Upper lobe of left lung (tissue), 6 donors: ENCODE measurements at places on chromosomes 12 and 14.

- DNase-seq: no peak
- H3K4me3 ChIP-seq: no peak overlapping the region
- H3K36me3 ChIP-seq: no peaks in the 10 kb centered on the region
- no peaks in the 10 kb centered on the region for H3K4me1 ChIP-seq
Observed at GRCh38 chr12:71449373-71450070, 9.9 kb downstream of the LGR5 start.

GRCh38 chr14:68824517-68825347 is 31.9 kb upstream of the ZFP36L1 start:
- H3K27ac ChIP-seq: no peak overlapping the region
- H3K36me3 ChIP-seq: no peaks in the 10 kb centered on the region
- H3K27me3 ChIP-seq: no peaks in the 10 kb centered on the region
- peaks cover 5% of the 10 kb centered on the region for H3K4me1 ChIP-seq
- H3K4me3 ChIP-seq: no peak overlapping the region
- peak; percentile 75 for DNase-seq

DNA sequence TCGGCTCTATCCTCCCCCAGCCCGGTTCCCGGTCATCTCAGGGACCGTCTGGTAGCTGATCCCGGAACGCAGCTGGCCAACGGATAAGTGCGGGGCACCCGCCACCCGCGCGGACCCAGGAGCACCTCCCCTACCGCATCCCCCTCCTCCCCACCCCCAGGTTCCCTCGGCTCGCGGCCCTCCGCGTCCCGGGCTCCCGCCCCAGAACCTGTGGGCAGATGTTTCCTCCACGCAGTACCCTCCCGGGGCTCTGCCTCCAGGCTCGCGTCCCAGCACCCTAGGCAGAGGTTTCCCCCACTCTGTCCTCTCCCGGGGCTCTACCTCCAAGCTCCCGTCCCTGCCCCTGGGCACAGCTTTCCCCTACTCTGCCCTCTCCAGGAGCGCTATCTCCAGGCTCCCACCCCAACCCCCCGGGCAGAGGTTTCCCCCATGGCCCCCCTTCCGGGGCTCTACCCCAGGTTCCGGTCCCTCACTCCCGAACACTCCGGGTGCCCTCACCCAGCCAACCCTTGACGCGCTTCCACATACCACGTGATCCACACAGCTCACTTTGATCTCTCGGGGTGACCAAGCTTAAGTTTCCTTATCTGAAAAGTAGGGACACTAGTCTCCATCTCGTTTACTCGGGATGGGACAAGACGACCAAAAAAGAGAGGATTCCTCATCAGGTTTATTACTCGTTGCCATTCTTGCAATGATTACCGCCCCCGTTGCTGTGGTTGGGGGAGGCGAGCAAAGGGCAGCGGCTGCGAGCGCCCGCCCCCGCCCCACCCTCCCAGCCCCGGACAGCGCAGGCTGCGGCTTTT is at the start of gene CCDC38:
Gene CCDC38 (minus strand): TSS at position 91 of the 806 bp plus-strand sequence. CDS start 6,105 bp downstream, outside the sequence.
- no peaks in the 10 kb centered on the region for H3K36me3 ChIP-seq
- no peaks in the 10 kb centered on the region for H3K27me3 ChIP-seq
- H3K4me1 ChIP-seq: peaks cover 7% of the 10 kb centered on the region

GRCh38 chr12:10119066-10119465 is 10.9 kb downstream of the CLEC7A start:
- DNase-seq: no peak
- no peaks in the 10 kb centered on the region for H3K36me3 ChIP-seq
- H3K4me3 ChIP-seq: no peak overlapping the region
- no peaks in the 10 kb centered on the region for H3K27me3 ChIP-seq

DNA sequence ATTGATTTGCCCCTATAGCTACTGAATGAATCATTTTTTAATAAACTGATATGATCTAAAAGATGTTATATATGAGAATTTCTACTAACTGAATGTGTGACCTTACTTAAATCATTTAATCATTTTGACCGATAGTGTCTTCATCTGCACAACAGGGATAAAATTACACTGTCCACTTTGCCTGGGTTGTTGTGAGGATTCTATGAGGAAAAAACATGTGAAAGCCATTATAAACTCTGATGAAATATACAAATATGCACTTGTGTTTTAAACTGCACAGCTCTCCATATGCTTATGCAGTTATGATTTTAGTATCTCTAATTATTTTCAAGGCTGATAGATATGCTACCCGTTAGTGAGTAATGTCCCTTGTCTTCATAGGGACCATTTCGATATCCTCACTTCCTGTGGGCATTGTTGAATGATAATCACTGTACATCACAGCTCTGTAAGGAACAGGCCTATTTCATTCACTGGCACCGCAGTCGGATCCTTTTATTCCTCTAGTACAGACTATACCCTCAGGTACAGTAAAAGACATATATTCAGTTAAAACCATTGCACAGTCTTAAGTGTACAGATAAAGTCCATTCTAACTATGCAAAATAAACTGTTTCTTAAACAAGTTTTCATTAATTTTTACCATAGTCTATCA is 88.7 kb upstream of the RAP1B start:
- no peaks in the 10 kb centered on the region for H3K36me3 ChIP-seq
- H3K27me3 ChIP-seq: no peaks in the 10 kb centered on the region
- no peak overlapping the region for H3K27ac ChIP-seq
- H3K4me3 ChIP-seq: no peak overlapping the region
- DNase-seq: no peak
- no peaks in the 10 kb centered on the region for H3K4me1 ChIP-seq

- H3K27ac ChIP-seq: no peak overlapping the region
- no peaks in the 10 kb centered on the region for H3K4me1 ChIP-seq
- peak; percentile 3 for DNase-seq
- H3K36me3 ChIP-seq: no peaks in the 10 kb centered on the region
- no peak overlapping the region for H3K4me3 ChIP-seq
- no peaks in the 10 kb centered on the region for H3K27me3 ChIP-seq
Observed at GRCh38 chr14:95045836-95046430, 111.4 kb downstream of the DICER1 start.

DNA sequence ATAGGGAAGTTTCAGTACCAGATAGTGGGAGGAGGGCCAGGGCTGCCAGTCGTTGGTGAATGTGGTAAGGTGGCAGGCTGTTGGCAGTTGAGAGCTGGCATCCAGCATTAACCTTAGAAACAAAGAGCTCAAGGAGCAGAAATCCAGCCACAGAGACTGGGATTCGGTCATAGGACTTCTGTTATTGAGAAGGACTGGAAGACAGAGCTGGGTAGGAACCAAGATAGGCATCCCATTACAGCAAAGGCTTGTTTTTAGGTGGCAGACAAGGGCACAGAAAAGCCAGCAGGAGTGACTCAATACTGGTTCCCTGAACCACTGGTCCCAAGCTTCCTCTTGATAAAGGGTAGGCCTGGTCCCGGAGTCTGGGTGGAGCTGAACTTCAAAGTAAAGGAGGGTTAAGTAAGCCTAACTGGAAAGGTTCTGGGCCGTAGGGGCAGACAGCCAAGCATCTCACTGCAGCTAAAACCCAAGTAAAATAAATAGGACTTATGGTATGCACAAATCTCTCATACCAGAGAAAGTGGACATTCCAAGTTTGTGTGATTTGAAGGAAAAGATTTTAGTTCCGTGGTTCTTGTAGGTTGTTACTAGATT is 147.9 kb downstream of the ETV6 start:
- no peak overlapping the region for H3K4me3 ChIP-seq
- no peaks in the 10 kb centered on the region for H3K36me3 ChIP-seq
- peak; percentile 41 for DNase-seq
- H3K4me1 ChIP-seq: peaks cover 35% of the 10 kb centered on the region

- no peak overlapping the region for H3K4me3 ChIP-seq
- no peak for DNase-seq
- H3K4me1 ChIP-seq: peaks cover 22% of the 10 kb centered on the region
- peak overlapping the region; percentile 78 for H3K27ac ChIP-seq
- H3K27me3 ChIP-seq: no peaks in the 10 kb centered on the region
Observed at GRCh38 chr14:89165189-89166181, 251.5 kb downstream of the FOXN3 start.

DNA sequence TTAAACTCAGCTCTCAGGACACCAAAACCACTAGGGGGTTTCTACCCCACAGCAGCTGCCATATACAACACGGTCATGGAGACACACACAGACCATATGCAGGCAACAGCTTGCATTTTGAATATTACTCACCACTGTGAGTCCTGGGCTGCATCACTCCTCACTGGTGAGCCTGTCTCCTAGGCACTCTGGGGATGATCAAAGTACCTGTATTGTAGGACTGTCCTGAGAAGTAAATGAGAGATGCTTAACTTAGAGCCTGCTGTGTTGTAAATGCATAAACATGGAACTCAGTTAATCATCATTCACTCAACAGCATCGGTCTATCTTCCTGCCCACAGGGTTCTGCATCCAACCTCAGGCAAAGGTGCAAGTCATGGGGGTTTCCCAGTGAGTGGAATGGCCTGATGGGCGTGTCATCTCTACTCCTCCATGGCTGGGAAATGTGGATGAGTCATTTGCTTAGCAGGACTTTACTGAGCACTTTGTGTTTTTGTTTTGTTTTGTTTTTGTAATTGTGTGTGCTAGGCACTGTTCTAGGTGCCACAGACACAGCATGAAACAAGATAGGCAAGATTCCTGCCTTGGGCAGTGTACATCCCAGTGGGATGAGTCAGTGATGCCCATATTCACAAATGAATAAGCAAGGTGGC is 1141.2 kb upstream of the TMEM132C start:
- no peak for DNase-seq
- H3K36me3 ChIP-seq: no peaks in the 10 kb centered on the region
- no peak overlapping the region for H3K27ac ChIP-seq
- H3K4me3 ChIP-seq: no peak overlapping the region
- H3K27me3 ChIP-seq: no peaks in the 10 kb centered on the region

GRCh38 chr12:47746523-47746922 is 12.2 kb downstream of the RAPGEF3 start:
- no peak overlapping the region for H3K27ac ChIP-seq
- H3K4me3 ChIP-seq: no peak overlapping the region
- no peak for DNase-seq
- peaks cover 53% of the 10 kb centered on the region for H3K36me3 ChIP-seq

GRCh38 chr12:116148844-116149243 is 128.6 kb downstream of the MED13L start:
- no peaks in the 10 kb centered on the region for H3K27me3 ChIP-seq
- H3K36me3 ChIP-seq: no peaks in the 10 kb centered on the region
- no peak overlapping the region for H3K4me3 ChIP-seq

DNA sequence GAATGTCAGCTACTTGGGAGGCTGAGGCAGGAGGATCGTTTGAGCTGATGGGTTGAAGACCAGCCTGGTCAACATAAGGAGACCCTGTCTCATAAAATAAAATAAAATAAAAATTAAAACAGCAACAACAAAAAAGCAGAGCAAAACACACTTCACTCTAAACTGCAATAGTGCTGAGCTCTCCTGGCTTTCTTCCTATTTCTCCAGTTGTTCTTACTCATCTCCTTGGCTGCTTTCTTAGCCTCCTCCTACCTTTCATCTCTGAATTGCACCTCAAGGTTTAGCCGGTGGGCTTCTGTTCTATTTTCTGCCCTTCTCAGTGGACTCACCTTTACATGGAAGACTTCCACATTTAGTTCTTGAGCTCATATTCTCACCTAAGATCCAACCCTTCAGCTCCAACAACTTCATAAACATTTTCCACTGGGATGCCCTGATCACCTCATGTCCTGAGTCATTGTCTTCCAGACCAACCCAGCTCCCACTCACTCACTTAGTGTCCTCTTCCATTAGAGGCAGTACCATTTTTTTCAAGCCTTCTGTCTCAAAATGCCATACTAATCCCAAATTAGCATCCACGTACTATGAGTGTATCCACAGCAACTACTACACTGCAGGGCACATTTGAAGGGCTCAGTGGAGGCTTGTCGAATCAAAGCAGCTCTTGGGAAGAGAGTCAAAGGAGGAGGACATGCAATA is 41.2 kb upstream of the TMED10 start:
- H3K4me1 ChIP-seq: peaks cover 3% of the 10 kb centered on the region
- H3K36me3 ChIP-seq: no peaks in the 10 kb centered on the region
- H3K4me3 ChIP-seq: no peak overlapping the region
- no peak overlapping the region for H3K27ac ChIP-seq

DNA sequence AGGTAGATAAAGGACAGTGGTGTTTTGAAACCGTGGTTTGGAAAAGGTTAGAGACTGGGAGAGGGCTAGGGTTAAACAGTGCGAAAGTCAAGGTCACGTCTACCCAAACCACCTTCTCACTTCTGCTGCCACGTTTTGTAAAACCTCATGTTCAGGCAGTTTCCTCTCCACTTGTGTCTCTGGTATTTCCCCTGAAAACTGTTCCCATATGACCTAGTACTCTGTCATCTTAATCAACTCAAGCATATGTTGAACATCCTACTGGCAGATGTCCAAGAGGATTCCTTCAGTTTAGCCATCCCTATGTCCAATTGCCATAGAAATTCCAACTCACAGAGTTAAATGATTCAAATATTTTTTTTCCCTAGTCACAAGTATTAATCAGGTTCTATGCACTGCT is 17.4 kb downstream of the CLEC4C start:
- no peak overlapping the region for H3K27ac ChIP-seq
- no peaks in the 10 kb centered on the region for H3K36me3 ChIP-seq
- H3K4me1 ChIP-seq: no peaks in the 10 kb centered on the region
- no peaks in the 10 kb centered on the region for H3K27me3 ChIP-seq
- no peak for DNase-seq

DNA sequence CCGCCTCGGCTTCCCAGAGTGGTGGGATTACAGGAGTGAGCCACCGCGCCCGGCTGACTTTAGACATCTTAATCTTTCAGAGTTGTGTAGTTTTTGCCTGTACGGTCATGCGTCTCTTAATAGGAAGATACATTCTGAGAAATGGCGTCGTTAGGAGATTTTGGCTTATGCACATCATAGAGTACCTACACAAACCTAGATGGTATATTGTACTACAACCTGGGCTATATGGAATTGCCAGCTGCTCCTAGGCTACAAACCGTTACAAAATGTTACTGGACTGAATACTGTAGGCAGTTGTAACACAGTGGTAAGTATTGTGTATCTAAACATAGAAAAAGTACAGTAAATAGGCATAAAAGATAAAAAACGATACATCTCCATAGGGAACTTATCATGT is 1.3 kb downstream of the TSFM start:
- peaks cover 30% of the 10 kb centered on the region for H3K36me3 ChIP-seq
- H3K27me3 ChIP-seq: no peaks in the 10 kb centered on the region
- H3K4me3 ChIP-seq: no peak overlapping the region

GRCh38 chr12:122081697-122082221 is 3.2 kb downstream of the MLXIP start:
- no peaks in the 10 kb centered on the region for H3K36me3 ChIP-seq
- H3K27ac ChIP-seq: peak overlapping the region; percentile 88
- peaks cover 48% of the 10 kb centered on the region for H3K4me1 ChIP-seq

DNA sequence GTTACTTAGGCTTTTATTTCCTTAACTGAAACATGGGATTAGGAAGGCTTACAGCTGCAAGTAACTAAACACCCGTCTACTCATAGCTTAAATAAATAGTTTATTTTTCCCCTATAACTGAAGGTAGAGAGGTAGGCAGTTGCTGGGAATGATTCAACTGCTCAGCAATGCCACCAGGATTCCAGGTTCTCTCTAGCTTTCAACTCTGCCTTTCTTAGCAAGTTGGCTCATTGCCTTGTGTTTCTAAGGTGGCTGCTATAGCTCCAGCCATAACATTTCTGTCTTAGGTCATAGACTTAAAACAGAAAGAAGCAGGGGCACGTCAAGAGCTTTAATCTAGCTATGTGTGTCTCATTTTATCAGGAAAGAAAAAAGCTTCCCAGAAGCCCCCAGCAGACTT is 103.7 kb upstream of the MDM1 start:
- no peak for DNase-seq
- H3K36me3 ChIP-seq: no peaks in the 10 kb centered on the region
